ENCODE measurements at places on chromosomes 12 and 14.

- no peak for DNase-seq
Measured at GRCh38 chr12:116661341-116661740, 76.5 kb downstream of the SPRING1 start.

GRCh38 chr14:89351516-89352404 lies 65.3 kb downstream of the FOXN3 start:
- DNase-seq, result no peak

GRCh38 chr12:84270470-84271140 lies 642.0 kb downstream of the SLC6A15 start:
- no peak for DNase-seq

DNA sequence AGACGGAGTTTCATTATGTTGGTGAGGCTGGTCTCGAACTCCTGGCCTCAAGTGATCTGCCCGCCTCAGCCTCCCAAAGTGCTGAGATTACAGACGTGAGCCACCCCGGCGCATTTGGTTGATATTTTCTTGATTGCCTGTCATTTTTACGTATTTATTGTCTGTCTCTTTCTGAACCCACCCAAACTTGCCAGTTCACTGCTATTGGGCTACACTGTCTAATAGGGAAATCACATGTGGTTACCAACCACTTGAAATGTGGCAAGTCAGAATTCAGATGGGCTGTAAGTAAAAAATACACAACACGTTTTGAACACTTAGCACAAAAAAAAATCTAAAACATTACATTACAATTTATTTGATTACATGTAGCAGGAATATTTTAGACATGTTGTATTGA lies 2.1 kb downstream of the WSB2 start:
- no peak for DNase-seq

- DNase-seq, result no peak
Measured at GRCh38 chr14:72525087-72525915, 368.6 kb downstream of the DPF3 start.

- no peak for DNase-seq
Measured at GRCh38 chr12:44889162-44889561, 13.0 kb upstream of the NELL2 start.

- no peak for DNase-seq
Measured at GRCh38 chr14:34137001-34137745, 186.3 kb upstream of the EGLN3 start.

DNA sequence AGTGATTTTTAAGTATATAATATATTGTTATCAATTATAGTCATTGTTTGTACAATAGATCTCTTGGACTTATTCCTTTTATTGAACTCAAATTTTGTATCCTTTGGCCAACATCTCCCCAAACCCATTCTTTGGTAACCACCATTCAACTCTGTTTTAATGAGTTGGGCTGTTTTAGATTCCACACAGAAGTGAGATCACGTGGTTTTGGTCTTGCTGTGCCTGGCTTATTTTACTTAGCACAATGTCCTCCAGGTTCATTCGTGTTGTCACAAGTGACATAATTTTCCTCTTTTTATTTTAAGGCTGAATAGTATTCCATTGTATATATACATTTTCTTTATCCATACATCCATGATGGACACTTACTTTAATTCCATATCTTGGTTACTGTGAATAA lies 40.2 kb upstream of the LTA4H start:
- DNase-seq, result no peak

- no peak for DNase-seq
Measured at GRCh38 chr14:89702073-89702875, 252.3 kb downstream of the EFCAB11 start.

DNA sequence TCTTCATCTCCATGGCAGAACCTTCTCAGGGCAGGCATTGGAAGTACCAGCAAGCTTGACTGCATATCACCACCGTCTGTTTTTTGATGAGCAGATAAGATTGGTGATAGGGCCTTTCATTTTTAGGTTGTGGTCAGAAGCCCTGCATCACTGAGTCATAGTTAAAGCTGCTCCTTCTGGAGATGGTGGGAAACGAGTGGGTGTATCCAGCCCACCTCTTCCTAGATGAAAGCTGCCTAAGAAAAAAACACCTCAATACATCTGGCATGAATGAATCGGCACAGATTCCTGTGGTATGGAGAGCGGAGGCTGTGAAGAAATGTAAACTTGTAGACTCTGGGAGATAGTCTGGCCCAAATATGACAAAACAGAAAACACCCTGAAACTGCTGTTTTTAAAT lies 248.7 kb upstream of the EGLN3 start:
- no peak for DNase-seq

GRCh38 chr12:52246720-52247621 lies 13.9 kb downstream of the KRT7 start:
- DNase-seq, result peak; percentile 56

DNA sequence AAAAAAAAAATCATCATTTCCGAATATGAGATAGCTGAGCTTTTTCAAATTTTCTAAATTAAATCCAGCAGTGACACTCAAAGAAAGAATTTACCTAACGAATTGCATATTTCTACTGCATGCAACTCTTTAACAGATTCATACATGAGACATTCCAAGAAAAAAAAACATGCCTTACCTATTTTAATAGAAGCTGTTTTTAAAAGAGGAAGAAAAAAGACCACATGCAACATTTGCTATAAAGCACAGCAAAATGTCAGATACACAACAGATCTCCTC lies 18.5 kb downstream of the CORO1C start:
- DNase-seq, result no peak

GRCh38 chr12:10926269-10926668 lies 2.8 kb upstream of the PRH2 start:
- DNase-seq, result no peak

GRCh38 chr14:50928002-50928635 lies 16.2 kb downstream of the PYGL start:
- DNase-seq, result no peak

GRCh38 chr14:37985826-37986470 lies 221.8 kb upstream of the SSTR1 start:
- no peak for DNase-seq

DNA sequence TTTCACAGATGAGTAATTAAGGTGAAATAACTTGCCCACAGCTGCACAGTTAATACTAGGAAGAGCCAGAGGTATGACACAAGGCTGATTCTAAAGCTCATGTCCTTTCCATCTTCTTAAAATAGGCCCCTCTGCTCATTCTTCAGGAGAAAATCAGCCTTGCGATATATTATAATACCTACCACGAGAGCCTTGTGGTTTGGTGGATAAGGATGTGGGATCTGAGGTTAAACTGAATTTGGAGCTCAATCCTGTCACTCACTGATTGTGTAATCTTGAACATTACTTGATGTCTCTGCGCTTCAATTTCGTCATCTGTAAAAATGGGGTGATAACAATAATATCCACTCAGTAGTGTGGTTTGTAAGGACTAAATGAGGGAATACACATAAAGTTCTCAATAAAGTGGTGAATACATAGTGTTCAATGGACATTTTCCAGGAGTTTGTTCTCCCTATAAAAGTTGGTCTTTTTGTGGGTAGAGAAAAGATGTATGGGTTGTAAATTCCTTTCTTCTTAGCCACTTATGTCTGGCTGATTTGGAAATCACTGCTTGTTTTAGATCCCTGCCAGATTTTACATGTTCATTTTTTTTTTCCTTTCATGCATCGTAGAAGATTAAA lies 25.1 kb upstream of the ATP2B1 start:
- no peak for DNase-seq

DNA sequence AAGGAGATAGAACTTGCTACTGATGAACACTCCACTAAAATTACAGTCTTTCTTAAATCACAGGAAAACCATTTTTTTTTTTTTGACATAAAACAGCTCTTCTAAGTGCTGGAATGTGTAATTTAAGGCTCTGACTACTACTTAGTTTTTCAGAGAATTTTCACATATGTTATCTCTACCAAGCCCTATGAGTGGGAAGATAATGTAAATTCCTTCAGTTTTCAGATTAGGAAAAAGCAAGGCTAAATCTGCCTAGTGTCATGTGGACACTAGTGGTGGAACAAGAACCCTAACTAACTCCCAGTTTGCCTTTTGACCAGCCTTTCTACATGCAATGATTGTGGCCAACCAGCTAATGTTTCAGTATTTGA lies 37.3 kb upstream of the CSRP2 start:
- no peak for DNase-seq

GRCh38 chr14:55450987-55451386 lies 10.6 kb upstream of the TBPL2 start:
- no peak for DNase-seq

DNA sequence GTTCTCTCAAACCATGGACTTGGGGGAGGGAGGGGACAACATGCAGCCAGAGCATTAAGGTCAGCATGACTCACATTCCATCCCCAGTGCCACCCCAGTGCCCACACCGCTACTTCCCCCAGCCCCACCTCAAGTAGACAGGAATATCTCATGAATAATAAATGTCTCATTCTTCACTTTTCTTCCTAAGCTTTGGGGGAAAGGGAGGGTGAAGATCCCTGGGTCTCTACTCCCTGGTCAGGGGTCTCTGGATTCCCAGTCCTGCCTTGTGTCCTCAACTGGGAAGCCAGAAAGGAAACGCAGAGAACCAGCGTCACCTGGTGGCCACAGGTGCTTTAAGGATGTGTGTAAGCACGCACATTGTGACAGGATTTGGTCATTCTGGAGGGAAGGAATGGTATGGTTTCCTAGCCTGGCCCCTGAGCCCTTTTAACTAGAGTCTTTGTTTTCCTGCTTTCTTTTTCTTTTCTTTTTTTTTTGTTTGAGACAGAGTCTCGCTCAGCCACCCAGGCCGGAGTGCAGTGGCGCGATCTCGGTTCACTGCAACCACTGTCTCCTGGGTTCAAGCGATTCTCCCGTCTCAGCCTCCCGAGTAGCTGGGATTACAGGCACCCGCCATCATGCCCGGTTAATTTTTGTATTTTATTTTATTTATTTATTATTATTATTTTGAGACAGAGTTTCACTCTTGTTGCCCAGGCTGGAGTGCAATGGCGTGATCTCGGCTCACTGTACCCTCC lies 3.4 kb downstream of the GPR84 start:
- DNase-seq, result no peak

GRCh38 chr14:32013083-32013482 lies 64.0 kb upstream of the ARHGAP5 start:
- no peak for DNase-seq

DNA sequence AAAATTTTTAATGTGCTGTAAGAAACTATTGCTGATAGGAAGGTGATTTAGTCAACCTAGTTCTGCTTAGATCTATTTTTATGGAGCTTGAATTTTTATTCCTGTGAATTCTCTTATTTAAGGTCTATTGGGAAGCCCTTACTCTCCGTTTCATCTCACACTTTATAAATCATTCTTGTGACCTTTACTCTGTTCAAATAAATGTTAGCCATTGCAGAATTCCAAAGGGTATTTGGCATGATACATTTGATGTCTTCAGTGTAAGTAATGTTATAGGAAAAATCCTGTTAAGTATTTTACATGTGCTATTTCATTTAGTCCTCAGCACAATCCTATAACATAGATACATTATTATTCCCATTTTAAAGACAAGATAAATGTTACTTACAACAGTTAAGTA lies 12.5 kb downstream of the PTPRQ start:
- no peak for DNase-seq

DNA sequence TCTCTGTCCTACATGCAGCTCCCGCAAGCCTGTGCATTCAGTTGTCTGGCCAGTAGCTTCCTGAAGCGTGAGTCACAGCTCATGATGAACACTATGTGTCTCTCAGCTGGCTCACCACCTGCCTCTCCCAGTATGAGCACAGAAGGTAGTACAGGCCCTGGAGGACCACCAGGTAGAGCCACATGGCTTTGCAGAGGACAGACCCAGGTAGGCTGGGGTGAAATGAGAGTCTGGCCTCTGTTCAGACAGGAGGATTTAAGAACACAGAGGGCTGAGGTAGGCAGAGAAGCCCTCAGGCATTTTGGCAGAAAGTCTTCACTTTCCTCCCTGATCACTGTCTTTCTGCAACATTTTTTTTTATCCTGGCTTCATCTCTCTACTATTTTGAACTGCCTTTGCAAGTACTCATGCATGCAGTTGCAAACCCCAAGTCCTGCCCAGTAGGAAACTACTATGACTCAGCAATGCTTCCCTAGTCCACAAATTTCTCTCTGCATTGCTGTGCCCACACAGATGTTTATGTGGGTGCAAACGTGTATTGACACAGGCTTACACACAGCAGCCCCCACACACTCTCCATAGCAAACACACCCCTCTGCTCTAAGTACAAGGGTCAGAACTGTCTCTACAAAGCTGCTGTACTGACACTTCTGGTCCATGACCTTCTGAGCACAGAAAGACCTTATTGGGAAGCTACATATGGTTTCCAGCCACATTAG lies 7.2 kb upstream of the SDR9C7 start:
- no peak for DNase-seq

DNA sequence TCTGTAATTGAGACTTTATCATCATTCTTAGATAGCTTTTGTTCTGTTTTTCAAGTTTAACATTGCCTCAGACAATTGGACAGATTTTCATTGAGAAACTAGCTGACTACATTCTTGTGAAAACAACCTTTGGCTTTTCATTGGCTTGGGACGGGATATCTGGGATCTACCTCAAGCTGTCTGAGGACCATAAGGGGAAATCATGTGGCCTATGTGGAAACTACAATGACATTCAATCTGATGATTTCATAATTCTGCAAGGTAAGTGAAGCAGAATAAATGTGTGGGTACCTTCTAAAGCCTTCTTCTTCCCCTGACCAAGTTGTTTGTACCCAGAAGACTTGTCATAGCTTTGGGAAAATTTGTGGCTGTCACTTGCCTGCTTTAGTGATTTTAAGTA lies 133.5 kb downstream of the OTOGL start:
- no peak for DNase-seq

- DNase-seq, result no peak
Measured at GRCh38 chr12:74984631-74985030, 225.0 kb downstream of the KCNC2 start.

DNA sequence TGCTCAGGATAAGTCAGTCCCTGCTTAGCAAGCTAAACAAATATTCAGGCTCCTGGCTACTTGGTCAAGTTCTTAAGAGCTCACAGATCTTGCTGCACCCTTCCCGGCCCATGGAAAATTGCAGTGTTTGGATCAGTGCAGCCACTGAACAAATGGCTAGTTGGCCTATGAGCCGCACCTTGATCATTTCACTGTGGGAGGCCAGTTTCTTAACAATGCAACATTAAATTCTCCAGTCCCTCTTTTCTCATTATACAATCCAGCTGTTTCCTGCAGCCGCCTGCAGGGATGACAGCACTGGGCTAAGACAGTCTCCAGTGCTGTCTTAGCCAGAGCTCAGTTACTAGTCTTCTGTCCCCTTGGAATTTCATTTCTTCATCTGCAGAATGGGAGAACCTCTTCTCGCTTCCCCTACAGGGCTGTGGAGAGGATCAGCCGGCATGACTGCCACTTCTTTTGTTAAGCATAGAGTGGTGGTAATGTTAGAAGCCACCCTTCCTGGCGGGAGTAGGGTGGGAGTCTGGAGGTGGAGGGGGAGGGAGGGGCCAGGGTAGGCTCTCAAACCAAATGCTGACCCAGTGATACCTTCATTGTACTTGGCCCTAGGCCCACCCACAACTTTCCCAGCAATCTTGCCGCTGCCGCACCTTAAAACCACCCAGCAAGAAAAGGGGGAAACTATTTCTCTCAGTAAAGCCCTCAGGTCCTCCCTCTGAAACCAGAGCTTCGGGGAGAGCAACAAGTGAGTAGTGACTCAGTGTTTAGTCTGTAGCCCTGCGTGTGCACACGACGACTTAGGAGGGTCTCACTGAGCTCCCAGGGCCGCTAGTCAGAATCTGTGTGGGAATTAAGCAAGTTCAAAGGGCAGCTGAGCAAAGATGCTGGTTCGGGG lies 145.7 kb downstream of the NUAK1 start:
- no peak for DNase-seq
